Stimulated activated CD8-positive, alpha-beta memory T cell treated with anti-CD3 and anti-CD28 coated beads, Interleukin-4, amount 100 ng/mL, for 1 hour (primary cell): ENCODE measurements at places on chromosomes 5 and 9.

DNA sequence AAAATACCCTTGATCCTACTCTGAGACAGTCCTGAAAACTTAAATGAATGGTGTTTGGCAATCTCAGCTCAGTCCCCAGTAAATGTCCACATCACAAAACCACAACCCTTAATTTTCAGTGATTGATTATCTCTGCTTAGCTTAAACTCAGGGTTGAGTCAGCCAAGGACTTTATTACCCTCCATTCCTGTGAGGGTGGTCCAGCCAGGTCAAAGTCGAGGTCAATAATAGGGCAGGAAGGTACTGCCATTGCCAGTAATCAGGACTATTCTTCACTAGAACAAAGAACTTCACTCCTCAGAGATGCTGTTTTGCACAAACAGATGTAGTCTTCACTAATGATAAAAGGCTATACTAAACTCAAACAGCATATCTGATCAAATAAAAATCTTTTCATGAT lies 499.4 kb downstream of the ISL1 start:
- DNase-seq, result no peak

DNA sequence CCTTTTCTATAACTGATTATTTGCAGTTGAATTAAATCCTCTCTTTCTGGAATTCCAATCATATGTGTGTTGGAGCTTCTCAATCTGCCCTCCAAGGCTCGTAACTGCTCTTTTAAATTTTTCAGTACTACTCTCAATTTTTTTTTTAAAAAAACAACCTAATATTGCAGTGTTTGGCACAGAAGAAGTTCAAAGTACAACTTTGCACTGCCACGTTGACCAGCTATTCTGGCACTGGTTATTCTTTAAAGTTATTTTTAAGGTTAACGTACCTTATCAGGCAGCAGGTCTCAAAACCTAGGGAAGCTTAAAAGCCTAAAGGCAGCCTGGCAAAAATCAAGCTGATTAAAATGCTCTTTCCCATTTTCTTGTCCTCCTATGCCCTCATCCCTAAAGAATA lies 120.5 kb downstream of the GHR start:
- no peak for DNase-seq

DNA sequence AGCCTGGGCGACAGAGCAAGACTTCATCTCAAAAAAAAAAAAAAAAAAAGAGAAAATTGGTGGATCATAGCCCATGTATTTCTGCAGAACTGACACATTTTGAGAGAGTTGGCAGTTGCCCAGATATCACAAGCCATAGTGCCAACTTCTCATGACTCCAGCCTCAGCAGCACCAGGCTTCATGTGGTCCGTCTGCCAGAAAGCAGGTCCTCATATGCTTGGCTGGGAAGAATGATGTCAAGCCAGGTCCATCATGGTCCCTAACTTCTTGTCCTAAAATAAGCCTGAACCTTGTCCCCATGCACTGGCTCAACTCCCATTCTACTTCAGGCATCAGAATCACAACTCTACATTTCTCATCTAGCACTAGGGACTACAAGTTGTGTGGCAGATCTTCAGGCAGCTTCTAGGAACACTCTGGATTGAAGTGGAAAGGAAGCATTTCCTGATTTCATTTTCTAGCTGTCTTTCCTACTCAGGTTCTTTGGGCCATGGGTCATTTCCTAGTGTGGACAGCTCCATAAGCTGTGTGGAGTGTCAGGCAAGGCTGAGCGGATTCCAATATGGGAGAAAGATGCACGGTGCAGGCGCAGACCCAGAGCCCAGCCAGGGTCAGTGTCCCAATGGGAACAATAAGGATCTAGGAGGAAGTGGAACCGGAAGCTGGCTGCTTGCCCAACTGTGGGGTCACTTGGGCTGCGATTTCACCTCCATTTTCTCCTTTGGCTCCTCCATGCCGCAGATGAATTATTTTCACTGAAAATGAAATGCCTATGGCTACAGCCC lies 90.1 kb downstream of the LMNB1 start:
- DNase-seq, result no peak

GRCh38 chr5:80399526-80400239 lies 8.2 kb upstream of the ZFYVE16 start:
- no peak for DNase-seq

DNA sequence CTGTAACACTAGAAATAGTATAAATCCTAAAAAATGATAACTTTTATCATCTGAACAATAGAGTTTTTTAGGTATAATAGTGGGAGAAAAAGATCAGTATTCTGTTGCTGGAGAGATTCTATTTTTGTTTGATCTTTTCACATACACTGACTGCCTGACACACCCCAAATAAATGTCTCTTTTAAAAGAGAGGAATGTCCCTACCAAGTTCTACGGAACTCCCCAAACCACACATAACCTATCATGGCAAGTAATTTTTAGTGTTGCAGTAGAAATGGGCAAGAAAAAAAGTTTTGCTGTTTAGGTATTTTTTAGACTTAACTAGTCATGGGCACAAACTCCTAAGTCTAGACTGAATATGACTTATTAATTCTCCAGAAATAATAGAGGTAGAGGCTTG lies 139.1 kb downstream of the ELAVL2 start:
- no peak for DNase-seq

DNA sequence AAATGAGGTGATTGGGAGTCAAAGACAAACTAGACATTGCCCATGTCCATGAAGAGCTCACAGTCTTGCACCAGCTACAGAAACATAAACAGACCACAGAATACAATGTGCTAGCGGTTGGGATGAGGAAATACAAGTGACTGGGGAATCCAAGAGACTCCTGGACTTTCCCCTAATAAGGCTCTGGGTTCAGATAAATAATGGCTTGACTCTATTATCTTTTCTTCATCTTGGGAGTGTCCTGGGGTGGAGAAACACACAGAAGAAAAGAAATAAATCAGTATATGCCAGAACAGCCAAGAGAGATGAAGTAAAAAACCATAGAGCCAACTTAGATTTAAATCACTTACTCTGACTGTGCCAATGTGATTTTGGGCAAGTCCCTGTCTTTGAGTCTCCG lies 227.8 kb downstream of the PAPPA start:
- no peak for DNase-seq

- no peak for DNase-seq
These were observed 2.8 kb downstream of the SMIM32 start for GRCh38 chr5:136190091-136190720.

DNA sequence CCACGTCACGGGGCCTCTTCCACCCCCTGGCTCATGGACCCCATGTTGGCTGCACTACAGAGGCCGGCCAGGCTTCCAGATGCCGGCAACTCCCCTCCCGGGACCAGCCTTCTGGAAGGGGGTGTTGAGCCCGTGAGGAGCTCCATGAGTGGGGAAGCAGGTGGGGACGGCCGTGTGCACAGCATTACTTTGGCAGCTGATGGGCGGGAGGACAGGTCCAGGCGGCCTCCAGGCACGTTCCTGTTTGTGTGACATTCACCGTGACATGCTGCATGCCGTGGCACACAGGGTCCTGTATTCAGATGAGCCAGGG lies 29.1 kb upstream of the ABO start:
- DNase-seq, result no peak

DNA sequence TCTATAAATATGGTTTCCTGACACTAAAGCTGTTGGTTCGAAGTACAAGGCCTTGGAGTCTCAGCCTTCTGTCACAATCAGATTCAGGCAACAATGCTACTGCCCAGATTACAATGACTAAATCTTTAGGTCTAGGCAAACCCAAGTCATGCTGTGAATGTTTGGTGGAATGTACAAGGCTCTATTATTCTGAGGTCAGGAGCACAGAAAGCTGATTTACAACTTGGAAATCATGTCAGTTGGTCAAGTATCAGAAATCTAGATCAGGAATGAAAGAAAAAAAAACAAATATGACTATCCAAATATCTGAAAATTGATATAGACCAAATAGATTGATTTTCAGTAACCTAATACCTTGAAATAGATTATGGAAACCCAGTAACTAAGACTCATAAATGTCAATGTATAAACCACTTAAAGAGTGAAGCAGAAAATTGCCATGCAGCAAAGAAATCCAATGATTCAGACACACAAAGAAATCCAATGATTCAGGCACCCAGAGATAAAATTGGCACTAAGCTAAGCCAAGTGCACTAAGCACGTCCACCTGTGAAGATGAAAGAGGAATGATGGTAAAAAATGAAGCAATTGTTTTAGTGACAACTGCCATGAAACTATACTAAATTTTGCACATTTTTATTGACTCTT lies 588.0 kb upstream of the TUSC1 start:
- no peak for DNase-seq

- no peak for DNase-seq
These were observed 84.2 kb downstream of the CAVIN4 start for GRCh38 chr9:100662122-100662521.

GRCh38 chr9:133064241-133065069 lies 2.7 kb downstream of the CEL start:
- no peak for DNase-seq

DNA sequence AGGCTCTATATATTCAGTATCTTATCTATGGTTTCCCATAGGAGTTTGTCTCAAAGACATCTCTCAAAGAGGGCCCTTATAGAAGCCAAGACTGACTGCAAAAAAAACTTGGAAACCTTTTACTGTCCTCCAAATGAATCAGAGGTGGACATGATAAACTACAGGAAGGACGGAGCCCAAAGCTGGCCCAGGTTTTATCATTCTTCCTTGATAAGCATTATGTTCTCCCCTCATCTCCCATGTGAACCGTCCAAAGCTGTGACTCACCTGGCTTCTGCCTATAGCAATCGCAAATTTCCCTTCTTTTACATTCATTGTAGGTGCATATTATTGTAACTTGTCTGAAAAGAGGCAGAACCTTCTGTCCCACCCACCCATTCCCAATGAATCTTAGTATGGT lies 35.0 kb upstream of the NIM1K start:
- no peak for DNase-seq

DNA sequence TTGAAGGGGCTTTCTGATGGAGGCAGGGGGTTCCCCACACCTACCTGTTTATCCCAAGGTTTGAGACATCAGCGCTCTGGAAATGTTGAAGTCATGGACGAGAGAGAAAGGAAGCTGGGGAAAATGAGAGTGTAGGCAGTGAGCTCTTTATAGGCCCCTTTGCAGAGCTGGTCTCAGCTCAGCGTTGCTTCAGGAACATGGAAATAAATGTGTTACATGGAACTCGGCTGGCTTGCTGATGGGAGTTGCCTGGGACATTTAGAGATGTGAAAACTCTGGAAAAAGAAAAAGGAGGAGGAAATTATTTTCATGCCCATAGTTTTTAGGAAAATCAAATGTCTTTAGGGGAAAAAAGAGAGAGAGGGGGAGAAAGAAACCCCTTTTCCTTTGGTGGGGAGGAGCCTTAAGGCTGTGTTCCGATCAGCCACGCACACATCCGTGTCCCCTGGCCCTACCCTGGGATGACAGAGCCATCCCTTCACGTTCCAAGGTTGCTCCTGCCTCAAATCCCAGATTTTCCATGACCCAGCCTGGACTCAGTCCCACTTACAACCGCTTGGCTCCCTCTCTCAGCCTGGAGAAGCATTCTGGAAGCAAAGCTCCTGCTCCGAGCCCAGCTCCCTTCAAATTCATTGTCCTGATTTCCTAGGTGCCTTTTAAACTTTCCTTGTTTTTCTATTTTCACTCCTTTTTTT lies 78.3 kb downstream of the COL27A1 start:
- no peak for DNase-seq

GRCh38 chr9:112642126-112642525 lies 75.8 kb downstream of the INIP start:
- DNase-seq, result no peak

- DNase-seq, result no peak
These were observed 63.3 kb downstream of the PLPP1 start for GRCh38 chr5:55471468-55471867.
